NCI-H526 (cell line): ENCODE measurements at places on chromosomes 3 and 15.

DNA sequence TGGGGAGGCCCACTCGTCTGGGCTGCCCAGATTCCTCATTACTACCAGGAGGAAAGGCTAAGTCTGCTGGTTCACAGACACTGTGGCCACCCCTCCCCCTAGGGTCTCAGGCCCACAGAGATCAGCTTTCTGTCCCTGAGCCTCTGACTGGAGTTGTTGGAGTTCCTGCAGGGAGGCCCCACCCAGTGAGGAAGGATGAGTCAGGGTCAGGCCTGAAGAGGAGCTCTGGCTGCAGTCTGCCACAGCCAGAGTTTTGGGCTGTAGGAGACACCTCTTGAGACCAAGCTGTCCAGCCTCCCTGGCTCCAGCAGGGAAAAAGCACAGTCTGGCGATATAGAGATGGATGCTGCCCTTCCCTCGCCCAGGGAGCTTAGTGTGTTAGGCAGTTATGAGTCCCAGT lies 720.9 kb upstream of the SEMA6D start:
- DNase-seq, result no peak

GRCh38 chr3:17686613-17687012 lies 55.8 kb downstream of the TBC1D5 start:
- no peak for DNase-seq

- no peak for DNase-seq
These were observed 205.3 kb downstream of the NFKBIZ start for GRCh38 chr3:102054543-102055080.

DNA sequence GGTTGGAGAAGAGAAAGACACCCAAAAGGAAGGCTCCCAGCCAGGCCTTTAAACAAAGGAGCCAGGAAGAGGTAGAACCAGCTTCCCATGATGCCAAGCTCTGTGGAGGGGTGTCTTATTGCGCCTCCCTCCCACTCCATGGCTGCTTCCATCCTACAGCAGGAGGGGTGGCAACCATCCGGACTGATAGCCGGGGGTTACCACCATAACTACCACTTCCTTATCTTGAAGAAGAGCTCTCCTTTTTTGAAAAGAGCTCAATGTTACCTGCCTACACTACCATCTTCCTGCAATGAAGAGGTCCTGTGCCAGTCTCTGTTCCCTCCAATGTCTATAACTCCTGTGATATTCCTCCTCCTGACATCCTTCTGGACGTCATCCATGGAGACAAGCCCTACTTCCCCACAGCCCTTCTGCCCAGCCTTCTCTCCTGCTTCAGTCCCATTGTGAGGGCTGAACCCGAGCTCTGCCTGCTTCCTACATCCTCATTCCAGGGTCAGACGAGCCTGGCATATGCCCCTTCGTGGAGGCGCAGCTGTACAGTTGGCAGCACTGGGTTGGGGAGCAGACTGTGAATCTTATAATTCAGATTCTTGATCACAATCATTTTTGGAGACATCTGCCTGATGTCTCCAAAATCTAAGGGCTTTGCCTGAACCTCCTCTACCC lies 8.5 kb downstream of the CCDC9B start:
- DNase-seq, result no peak

DNA sequence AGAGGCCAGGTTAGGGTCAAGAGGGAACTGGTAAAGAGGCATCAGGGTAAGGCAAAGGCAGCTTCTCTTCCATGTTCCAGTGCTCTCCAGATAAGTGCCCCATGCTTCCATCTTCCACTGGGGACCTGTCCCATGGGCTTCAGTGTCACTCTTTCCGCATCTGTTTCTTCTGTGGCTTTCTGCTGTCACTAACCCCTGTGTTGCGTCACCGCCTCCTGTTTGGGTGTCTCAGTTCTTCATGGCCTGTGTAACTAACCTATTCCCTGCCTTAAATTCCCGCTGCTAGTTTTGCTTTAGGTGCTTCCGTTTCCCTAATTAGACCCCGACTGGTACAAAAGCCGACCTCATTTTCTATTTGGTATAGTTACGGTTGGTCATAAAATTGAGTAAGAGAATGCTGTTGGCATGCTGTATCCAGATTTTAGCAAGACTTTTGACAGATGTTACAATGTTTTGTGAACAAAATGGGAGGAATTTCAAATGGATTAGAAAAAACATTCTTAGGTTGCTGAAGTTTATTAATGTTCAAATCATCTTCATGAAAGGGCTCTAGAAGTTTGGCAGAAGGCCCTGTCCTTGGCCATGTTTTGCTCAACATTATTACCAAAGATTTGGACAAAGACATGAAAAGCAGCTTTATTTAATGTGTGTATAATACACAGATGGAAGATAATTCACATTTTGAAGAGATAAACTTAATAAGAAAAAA lies 245.3 kb downstream of the BBX start:
- no peak for DNase-seq

DNA sequence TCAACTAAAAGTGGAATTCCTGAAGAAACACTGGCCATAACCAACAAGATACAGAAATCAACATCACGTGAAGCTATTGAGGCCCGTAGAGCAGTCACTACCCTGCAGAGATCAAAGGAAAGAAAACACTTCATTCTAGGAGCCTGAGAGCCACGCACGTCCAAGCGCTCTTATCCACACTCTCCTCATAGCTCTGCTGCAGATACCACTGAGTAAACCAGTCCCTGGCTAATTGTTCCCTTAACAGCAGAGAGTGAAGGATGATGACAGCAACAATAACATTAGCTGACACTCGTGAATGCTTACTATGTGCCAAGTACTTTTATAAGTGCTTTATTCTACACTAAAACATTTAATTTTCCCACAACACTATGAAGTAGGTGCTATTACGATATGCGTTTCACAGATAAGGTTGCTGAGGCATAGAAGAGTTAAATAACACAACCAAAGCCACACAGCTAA lies 271.0 kb upstream of the GADL1 start:
- DNase-seq, result no peak

DNA sequence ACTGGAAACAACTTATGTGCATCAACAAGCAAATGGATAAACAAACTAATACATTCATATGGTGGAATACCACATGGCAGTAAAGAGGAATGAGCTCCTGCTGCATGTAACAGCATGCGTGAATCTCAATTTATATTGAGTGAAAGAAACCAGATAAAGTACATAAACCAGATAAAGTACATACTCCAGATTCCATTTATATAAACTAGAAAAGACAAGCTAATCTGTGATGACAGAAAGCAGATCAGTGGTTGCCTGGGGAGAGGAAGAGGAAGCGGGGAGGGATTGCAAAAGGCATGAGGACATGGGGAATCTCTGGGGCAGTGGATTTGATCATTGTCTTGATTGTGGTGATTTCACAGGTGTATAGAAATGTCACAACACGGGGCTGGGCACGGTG lies 34.2 kb downstream of the LIMD1 start:
- no peak for DNase-seq

GRCh38 chr3:170476291-170476690 lies 57.6 kb downstream of the CLDN11 start:
- DNase-seq, result no peak

GRCh38 chr3:195285372-195285771 lies 14.4 kb upstream of the XXYLT1 start:
- DNase-seq, result no peak

DNA sequence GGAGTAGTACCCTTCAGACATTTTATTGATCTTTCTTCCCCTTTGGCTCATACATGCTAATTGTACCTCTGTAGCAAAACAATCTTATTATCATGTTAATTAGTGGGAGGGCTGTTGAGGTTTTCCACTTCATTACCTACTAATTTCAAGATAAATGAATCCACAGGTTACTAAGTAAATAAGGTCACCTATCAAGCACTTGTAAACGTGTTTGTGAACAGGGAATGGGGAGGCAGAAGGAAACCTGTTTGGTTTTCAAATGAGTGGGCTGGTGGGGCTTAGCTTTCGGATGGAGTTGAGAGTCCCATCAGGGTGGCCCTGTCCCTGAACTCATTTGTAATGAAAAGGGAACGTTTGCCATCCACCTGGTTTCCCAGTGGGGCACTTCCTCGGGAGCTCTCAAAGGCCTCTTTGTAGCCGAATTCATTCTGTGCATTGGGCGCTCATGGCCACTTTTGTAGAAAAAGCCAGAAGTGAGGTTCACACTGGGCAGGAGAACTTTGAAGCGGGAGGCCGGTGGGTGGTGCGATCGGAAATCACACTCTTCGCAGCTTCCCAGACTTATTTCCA lies 419.8 kb upstream of the NR2F2 start:
- peak; percentile 5 for DNase-seq

DNA sequence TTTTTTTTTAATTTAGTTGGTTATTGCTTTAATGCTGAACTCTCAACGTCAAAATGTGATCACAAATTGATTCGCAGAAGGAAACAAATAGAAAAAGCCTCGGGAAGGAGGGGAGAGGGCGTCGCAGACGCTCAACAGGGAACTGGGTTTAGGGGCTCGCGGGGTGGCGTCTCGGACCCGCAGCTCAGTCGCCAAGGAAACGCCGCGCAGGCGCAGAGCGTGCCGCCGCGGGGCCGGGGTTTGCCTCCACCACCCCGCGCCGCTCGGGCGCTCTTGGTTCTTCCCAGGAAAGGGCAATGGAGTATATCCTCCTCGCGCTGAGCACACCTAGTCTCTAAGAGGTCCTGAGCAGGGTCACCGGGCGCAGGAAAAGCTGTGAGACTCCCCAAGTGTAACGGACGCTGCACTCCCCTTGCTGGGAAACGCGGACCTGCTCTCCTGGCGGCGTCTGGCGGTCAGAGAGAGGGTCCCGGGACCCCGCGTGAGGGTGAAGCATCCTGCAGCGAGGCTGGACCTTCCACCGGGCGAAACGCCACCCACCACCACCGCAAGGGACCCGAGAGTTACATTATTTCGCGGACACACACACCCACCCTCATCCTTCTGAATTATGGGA lies 753 bp downstream of the PLCH1 start:
- DNase-seq, result peak; percentile 45

DNA sequence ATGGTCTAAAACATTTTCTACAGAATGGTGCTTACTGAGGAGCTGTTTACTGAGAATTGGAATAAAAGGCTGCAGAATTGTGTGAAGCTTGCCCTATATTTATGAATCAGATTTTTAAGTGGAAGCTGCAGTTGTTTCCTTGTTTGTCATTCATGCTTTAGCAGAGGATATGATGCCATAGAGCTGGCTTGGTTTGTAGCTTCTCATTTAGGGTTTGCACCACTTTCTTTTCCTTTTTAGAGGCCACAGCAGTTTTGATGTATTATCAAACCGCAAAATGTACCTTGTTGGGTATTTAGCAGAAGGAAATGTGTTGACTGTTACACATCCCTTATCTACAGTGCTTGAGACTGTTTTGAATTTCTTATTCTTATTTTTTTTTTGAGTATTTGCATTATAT lies 66.2 kb downstream of the RASA2 start:
- no peak for DNase-seq

DNA sequence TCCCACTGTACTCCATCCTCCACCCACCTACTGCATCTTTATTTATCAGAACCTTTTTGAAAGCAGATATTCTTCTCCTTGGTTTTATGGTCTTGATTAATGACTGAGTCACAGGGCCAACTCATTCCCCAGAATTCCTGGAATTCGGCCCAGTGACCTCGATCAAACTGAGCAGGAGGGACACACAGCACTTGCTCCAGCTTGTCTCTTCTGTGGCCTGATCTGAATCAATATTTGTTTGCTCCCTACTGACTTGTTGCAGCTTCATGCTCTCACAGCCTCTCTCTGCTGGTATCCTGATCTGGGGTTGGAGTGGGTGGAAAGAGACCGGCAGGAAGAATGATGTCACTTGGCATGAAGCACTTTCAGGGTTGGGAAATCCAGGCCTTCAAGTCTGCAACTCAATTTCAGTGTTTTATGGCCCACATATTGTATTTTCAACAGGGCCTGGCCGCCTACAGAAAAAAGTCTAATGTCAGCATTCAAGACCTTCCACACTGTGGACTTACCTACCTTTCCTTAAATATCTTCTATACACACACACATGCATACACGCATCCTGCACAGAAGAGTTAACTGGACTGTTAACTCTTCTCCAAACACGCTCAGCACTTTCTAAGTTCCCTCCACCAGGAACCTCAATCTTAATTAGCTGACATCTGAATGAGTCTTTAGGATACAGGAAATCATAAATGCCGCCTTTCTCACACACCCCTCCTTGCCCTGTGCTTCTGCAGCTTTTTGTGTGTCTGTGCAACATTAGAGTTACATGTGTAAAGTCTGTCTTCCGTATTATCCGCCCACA lies 4.6 kb downstream of the ANXA2 start:
- no peak for DNase-seq

GRCh38 chr3:172132721-172133311 lies 93.4 kb downstream of the FNDC3B start:
- DNase-seq, result no peak

DNA sequence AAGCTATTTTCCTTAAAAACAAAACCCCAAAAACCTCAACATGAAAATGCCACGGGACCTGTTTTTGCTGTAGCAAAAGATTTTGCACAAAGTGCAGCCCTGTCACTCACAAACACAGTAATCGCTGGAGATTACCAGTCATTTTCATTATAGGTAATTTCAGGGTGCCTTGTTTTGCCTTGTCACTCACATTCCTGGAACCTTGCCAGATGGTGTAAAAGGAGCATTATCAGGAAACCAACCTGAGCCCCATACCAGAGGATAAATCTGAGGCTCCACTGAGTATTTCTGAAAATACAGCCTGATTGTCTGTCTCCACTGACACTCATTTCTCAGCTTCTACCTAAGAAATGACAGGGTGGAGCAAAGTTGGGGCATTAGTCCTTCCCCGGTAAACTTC lies 791.3 kb upstream of the LMCD1 start:
- no peak for DNase-seq

DNA sequence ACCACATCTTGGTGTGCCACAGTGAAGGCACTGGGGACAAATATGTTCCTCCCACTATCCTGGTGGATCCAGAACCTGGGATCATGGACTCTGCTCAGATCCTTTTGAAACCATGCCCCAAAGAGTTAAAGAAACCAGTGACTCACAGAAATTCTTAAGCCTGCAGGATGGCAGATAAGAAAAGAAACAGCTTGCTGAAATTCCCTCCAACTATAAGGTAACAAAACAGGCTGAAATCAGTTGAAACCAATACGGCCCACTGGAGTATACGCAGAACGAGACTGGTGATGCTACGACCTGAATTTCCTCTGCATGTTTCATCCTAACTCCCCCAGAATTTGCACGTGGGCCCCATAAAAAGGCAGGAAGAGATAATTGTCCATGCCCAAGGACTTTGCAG lies 209.6 kb downstream of the TJP1 start:
- DNase-seq, result no peak

- DNase-seq, result no peak
These were observed 1278.0 kb upstream of the GBE1 start for GRCh38 chr3:83039422-83039821.
